Activated naive CD8-positive, alpha-beta T cell treated with anti-CD3 and anti-CD28 coated beads for 36 hours (primary cell): ENCODE measurements at places on chromosomes 5 and 9.

GRCh38 chr5:60540856-60541805 is 158.8 kb downstream of the DEPDC1B start:
- DNase-seq, result no peak

DNA sequence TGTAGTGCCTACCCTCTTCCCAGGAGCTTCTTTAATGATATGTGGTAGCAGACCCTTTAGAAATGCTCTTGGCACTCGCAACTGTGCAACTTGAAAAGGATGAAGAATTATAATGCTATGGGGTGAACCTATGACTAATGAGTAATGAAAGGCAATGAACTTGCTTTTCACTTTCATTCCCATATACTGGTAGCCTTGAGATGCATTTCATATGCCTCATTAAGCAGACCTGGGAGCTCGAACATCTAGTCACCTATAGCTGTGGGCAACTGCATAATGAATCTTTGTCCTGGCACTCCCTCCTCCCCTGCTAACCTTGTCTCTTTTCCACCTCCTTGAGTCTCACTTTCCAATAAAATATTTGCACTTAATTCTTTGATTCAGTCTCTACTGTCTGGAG is 605.9 kb upstream of the DAB2 start:
- DNase-seq, result no peak

DNA sequence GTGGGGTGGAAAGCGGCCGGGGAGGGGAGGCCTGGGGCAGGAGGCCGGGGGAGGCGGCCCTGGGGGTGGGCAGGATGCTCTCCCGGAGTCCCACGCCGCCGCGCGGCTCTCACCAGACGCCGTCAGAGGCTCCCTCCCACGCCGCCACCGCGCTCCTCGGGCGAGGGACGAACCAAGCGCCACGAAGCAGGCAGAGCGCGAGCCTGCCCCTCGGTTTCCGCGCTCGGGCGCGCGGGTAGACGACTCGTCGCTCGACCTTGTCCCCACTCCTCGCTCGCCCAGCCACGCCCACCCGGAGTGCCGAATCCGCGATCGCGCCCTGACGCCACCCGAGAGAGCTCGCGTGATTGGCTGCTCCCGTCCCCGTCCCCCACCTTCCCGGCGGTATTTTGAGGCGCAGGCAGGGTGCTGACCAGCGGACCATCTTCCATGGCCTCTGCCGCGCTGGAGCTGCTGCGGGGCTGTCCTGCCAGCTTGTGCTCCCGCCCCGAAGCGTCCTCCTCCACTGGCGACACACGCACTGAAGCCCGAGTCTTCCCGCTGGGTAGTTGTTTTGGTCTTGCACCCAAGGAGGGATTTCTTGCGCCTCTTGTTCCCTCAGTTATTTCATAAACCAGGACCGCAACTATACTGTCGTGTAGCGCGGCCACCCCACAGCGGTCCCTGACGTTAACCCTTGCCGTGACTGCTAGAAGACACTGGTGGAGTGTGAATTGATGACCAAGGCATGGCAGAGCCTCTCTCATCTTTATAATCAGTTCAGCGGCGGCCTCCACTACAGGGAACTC is at the start of gene GNE:
TSS of gene GNE (minus strand) at position 241 of the 788 bp plus-strand sequence. CDS start 9,093 bp downstream, outside the sequence.
- peak; percentile 98 for DNase-seq

GRCh38 chr9:27470291-27470856 is 53.7 kb upstream of the IFNK start:
- no peak for DNase-seq

- no peak for DNase-seq
Measured at GRCh38 chr5:151958111-151958510, 33.5 kb upstream of the GLRA1 start.

GRCh38 chr5:14884062-14884612 is 12.6 kb upstream of the ANKH start:
- DNase-seq, result no peak

DNA sequence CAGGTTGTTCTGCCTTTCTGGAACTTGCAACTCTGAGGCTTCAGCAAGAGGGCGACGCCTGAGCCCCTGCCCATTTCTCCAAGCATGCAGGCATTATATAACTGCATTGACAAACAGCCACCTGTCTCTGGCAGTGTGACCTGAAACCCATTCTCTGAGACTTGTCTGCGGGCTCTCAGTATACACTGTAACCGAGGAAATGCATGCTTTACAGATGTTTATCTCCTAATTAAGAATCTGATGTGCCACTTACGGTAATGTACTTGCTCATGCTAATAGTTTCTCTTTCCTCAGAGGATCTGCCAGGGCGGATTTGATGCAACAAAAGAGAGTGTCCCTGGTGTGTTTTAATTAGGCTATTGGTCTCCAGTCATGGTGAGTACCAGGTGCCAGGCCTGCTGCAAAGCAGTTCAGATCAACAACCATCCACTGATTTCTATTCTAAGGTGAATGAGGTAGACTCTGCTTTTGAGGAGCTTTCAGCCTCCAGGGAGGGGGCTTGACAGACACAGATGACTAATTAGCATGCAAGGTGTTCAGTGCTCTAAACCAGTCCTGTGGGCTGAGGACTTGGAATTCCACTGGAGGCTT is 593.7 kb upstream of the KLF4 start:
- no peak for DNase-seq

- no peak for DNase-seq
Measured at GRCh38 chr5:160293901-160294561, 18.3 kb downstream of the CCNJL start.

DNA sequence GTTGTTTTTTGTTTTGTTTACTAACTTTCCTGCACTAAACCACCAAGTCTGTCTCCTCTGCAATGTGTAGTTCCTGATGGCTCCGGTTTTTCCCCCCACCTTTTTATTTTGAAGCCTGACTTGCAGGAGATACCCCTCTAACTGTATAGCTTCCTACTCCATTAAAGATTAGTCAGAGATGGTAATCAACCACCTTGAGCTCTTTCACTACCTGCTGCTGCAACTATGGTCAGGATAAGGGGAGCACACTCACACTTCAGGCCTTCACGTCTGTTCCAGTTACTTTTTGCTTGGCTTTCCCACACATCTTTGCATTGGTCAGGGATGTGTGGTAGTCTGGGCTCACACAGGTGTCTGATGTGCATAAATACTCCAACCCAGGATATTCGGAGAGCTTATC is 63.4 kb downstream of the NR6A1 start:
- DNase-seq, result no peak

DNA sequence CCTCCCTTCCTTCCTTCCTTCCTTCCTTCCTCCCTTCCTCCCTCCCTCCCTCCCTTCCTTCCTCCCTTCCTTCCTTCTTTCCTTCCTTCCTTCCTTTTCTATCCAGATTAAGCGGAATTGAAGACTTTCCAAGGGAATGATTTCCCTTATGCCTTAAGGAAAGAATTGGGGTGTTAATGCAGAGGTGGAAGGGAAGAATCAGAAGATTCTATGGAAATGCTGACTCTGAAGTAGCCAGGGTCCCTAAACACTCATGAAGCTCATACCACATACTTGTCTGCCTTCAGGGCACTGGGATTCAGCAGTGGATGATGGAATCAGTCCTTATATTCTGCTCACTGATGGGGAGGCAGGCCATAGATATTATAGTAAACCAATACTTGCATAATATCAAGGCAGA is 48.2 kb downstream of the TNC start:
- DNase-seq, result no peak

DNA sequence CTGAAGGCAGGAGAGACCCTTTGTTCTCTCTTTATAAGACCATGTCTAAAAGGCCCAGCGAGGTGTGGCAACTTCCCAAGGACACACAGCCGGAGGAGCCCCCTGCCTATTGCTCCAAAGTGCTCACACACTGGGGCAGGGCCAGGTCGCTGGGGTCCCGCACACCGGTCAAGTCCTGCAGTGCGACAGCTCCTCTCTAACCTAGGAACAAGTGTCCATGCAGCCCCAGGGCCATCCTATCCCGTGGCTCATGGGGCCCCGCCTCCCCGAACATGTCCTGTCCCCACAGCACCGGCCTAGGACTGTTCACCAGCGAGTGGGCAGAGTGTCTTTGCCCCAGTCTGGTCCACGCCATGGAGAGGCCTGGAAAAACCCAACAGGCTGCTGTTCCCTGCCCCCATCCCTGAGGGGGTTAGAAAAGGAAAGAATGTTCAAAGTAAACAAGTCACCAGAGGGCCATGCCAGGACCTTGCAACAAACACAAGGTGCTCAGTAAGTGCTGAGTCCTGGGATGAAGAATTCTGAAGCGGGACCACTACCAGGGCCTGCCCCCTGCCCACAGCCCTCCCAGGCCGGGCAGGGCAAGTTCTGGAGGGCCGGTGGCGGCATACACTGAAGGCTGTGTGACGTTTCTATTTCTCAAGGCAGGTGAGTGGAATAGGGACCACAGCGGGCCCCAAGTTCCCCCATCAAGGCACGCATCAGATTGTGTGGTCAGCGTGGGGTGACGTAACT is 938 bp downstream of the NINJ1 start:
- DNase-seq, result no peak

- DNase-seq, result no peak
Measured at GRCh38 chr9:73805111-73805510, 653.4 kb downstream of the ANXA1 start.

DNA sequence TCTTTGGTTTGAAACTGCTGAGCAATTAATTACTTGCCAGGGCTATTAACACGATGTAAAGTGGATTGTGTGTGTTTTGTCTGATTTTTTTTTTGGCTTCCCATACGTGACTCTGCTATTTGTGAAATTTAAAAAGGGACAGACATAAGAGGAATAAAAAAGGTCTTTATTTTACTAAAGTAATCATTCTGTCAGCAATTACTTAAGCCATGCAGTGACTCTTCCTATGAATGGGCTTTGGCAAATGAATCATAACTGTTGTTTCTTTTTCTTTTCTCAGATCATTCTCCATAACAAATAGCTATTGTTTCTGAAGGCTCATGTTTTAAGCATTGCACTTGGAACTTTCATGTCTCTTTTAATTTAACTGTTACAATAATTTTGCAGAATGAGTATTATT is 461.3 kb upstream of the RORB start:
- DNase-seq, result no peak

GRCh38 chr5:99177796-99178195 is 249.0 kb upstream of the CHD1 start:
- DNase-seq, result no peak

DNA sequence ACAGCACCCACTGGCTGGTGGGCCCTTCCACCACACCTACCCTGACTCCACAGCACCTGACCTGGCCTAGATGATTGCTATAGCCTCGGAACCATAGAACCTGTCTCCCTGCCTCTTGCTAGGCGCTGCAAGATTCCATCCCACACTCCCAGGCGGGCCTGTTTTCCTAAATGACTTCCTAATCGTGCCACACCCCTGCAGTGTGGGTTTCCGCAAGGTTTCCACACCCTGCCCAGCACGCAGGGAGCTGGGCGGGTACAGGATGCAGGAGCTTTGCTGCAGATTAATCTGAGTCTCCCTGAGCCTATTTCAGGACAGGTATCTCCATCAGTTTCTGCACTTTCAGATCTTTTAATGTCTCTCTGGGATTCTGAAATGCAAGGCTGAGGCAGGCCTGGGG is 62.9 kb downstream of the SHB start:
- DNase-seq, result no peak

- DNase-seq, result no peak
Measured at GRCh38 chr5:144691936-144692335, 521.3 kb downstream of the KCTD16 start.

GRCh38 chr9:83060556-83060955 is 2.4 kb downstream of the RASEF start:
- DNase-seq, result no peak

- DNase-seq, result peak; percentile 60
Measured at GRCh38 chr9:137064027-137064879, 6.1 kb downstream of the SAPCD2 start.

DNA sequence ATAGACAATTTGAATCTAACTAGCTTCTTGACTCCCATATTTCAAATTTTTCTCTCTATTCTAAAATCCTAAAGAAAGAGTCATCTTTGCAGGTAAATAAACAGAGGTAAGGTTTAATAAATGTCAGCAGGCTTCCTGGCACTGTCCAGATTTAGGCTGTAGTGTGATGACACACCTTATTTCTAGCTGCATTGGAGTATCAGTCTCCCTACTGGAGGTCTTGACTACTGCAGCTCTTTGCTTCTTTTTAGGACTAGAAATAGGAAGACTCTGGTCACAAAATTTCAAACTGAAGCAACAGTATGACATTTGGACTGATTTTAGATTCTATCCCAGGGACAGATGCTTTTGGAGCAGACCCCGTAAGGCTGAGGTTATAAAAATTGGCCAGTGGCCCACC is 40.7 kb upstream of the PPP3R2 start:
- DNase-seq, result no peak

DNA sequence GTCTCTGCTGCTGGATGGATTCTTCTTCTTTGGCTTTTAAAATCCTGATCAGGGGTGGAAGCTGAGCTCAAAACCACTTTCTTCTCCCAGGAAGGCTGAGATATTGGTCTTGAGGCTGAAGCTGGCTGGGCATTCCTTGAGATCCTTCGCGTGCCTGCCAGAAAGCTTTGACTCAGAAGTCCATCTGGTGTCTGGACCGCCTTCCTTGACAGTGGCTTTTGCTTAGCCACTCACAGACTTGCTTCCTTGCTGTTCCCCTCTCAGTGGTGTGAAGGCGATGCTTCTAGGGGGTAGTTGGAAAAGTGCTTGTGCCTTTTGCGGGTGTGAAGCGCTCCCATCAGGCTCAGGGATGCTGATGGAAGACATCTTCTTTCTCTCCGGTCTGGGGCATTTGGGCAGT is 45.9 kb downstream of the RGS3 start:
- DNase-seq, result no peak

DNA sequence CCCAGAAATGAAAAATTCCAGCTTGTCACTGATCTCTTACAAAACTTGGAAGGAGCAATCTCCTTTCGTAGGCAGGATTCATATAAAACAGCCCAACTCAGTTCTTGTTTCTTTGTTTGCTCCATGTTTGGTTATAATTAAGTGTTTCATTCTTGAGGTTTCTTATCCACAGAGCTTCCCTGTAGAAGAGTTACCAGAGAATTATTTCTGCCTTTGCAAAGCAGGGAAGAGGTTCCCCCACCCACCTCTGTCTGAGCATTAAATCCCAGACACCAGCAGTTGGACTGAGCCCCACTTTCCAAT is 34.1 kb upstream of the RAI14 start:
- no peak for DNase-seq

DNA sequence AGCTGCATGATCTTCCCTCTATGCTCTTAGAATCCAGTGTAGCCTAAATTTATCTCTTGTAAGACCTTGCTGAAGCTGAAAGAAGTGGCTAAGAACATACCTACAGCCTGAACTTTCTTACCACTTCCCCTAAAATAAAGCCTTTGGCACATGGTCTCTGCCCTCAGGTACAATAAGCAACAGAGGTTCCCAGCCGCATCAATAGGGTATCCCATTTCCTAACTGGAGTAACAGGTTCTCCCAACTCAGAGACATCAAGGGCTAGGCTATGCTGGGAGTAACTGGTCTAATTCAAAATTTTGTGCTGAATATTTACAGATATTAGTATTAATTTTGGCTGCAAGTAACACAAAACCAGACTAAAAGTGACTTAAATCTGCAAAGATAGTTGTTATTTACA is 335.8 kb upstream of the TRPC7 start:
- DNase-seq, result no peak

GRCh38 chr9:38371495-38371894 is 21.0 kb upstream of the ALDH1B1 start:
- no peak for DNase-seq

GRCh38 chr9:129759804-129760502 is 7.1 kb upstream of the PTGES start:
- DNase-seq, result no peak
